Renal pelvis (tissue), 12 donors: ENCODE measurements at places on chromosomes 5 and 9. TPM values are rescaled to one million over a fixed set of nuclear protein-coding genes. Genes with fewer than 3 reads are reported as not detected.

- DNase-seq, result no peak
These were observed 30.8 kb downstream of the CD14 start for GRCh38 chr5:140602147-140602546.

GRCh38 chr5:3181671-3182070, 414.0 kb upstream of the IRX1 start:
- DNase-seq, result no peak

DNA sequence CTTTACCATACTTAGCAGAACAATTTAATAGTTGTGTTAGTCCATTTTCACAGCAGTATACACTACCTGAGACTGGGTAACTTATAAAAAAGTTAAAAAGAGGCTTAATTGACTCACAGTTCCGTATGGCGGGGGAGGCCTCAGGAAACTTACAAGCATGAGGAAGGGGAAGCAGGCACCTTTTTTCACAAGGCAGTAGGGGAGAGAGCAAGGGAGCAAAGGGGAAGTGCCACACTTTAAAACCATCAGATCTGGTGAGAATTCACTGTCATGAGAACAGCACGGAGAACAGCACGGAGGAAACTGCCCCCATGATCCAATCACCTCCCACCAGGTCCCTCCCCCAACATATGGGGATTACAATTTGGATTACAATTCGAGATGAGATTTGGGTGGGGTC, 269.9 kb downstream of the MTRR start:
- DNase-seq, result no peak

TBCA gene
- polyA plus RNA-seq, result 291 TPM

BTNL9 gene
- polyA plus RNA-seq, result 10.2 TPM
